T-helper 9 cell (primary cell): ENCODE measurements at places on chromosomes 4 and X.

GRCh38 chr4:8349664-8350236, 80.2 kb downstream of the HTRA3 start:
- no peak for DNase-seq

DNA sequence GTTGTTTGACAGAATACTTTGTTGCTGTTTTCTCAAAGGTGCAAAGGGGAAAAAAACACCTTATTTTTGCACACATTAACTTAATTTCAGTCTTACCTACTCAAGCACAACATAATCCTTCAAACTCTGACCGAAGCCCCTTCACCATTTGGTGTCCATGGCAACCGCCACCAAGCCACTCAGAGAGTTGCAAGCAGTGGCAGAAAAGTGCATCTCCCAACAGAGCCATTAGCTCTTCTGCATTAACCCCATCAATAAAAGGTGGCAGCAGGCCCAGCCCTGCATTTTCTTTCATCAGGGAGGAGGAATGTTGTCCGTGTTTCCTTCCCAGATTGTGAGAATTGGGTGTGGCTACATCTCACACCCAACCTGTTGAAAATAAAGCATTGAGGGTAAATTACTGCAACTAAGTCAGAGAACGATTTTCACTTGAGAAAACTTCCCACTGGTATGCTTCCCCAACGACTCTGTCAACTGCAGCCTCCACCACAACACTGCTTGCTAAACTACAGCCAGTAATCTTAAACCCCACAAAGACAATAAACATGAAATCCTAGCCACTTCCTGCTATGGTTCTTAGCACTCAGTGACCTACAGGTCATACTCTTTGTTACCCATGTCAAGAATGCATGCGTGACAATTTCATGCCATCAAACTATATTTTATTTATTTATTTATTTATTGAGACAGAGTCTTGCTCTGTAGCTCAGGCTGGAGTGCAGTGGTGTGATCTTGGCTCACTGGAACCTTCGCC, 154.0 kb downstream of the GRIA3 start:
- no peak for DNase-seq

DNA sequence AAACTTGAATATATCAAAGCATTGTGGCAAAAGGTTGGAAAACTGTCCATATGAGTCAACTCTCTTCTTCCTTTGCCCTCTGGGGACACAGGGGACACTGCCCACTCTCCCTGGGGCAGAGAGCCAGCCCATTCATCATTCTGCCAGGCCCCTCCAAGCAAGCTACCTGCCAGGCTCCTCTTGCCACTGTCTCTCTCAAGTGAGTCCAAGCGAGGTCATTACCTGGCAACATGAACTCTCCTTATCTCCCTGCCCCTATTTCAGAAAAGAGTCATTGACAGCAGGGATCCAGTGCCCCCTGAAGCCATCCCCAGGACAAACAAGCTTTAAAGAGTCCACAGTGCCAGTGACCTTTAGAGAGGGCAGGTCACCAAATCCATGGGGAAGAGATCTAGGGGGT, 312.7 kb upstream of the PPARGC1A start:
- no peak for DNase-seq

DNA sequence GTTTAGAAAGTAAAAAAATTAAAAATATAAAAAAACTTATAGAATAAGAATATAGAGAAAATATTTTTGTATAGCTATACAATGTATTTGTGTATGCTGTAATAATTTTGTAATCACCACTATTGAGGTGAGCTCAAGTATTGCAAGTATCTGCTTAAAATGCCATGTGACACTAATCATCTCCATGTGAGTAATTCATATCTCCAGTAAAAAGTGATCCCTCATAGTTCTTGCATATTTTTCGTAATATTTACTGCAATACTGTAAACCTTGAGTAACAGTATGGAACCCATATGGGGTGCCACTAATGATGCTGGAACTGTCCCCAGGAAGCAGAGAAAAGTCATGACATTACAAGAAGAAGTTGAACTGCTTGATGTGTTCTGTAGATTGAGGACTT, 43.2 kb upstream of the HUWE1 start:
- DNase-seq, result no peak

GRCh38 chrX:140975472-140975871, 26.9 kb upstream of the SPANXB1 start:
- DNase-seq, result no peak

GRCh38 chrX:69618803-69619202, 2.9 kb downstream of the EDA start:
- DNase-seq, result no peak

DNA sequence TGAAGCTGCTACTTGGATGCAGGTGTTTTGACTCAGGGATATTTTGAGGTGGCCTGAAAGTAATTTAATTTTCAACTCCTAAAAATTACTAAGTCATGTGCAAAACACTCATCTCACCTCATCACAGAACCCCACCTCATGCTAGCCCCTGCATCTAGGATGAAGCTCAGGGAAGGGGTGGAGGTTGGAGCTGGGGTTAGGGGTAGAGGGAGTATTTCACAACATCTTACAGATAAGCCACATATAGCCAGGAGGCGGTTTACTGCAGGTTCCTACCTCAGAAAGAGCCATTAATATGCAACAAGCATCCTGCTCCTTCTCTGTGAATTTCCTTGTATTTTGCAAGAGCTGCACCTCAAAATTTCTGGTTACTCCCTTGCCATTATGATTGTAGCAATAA, 70.5 kb upstream of the TSPAN5 start:
- DNase-seq, result no peak
